ENCODE measurements at places on chromosomes 5 and 9.

GRCh38 chr5:165258197-165258771, 1752.9 kb downstream of the MAT2B start:
- DNase-seq = no peak

DNA sequence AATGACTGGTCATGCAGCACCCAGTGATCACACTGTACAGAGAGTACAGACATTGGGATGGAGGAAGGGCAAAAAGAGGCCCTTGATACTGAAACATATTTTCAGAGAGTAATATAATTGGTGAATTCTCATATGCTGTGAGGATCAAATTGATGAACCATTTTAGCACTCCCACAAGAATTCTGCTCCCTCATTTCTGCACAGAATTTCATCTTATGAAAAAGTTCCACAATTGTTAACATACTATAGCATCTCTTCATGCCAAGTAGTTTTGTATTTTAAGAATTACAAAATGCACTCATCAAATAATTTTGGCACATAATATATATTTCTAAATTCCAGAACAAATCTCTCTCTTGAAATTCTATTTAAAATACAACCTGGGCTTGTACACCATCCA, 351.2 kb downstream of the PDE4D start:
- no peak for DNase-seq

DNA sequence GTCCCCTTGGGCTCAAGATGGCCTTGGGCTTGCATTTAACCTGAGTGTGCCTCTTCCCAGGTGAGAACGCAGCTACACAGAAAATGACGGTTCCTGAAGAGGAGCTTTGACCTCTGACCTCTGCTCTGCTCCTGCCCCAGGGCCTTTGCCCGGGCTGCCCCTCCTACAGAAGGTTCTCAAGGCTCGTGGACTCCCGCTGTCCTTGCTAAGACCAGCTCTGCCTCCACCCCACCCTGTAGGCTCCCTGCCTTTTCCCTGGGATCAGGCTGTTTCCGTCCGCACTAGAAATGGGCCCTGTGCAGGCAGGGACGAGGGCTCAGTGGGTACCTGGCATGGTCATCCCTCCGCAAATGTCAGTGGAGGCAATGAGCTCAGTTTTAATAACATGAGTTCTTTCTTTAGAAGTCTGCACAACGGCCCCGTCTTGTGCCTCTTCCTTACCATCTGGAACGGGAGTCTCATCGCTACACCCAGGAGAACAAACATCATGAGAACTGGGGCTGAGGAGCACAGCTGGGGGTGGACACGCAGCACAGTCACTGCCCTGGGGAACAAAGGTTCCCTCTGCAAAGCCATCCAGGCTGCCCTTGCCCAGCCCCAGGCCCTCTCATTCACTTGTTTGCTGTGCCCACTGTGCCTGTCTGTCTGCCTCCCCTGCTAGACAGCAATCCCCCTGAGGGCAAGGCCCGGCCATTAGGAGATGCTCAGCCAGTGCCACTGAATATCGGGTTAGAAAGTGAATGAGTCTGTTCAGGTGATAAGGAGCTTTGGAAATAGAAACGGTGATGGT, 26.7 kb upstream of the LPCAT1 start:
- no peak for DNase-seq

- no peak for DNase-seq
Measured at GRCh38 chr5:146337928-146338327, 711 bp upstream of the POU4F3 start.

GRCh38 chr9:25029743-25030142, 484.0 kb upstream of the IZUMO3 start:
- no peak for DNase-seq

DNA sequence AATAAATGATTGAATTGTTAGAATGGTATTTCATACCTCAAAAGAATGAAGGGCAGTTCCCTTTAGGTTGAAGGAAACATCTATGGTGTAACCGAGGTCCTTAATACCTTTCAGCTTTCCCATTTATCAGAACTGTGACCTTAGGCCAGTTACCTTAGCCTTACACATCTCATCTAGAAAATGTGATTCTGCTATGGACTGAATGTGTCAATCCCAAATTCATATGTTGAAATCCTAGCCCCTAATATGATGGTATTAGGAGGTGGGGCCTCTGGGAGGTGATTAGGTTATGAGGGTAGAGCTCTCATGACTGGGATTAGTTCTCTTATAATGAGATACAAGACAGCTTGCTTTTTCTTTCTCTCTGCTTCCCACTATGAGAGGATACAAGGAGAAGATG, 441.9 kb downstream of the PLK2 start:
- no peak for DNase-seq

GRCh38 chr5:76608833-76609232, 14.4 kb downstream of the F2RL2 start:
- no peak for DNase-seq

GRCh38 chr5:108321341-108321740, 60.6 kb downstream of the FBXL17 start:
- no peak for DNase-seq

GRCh38 chr5:151027961-151028479, 7.6 kb downstream of the GPX3 start:
- DNase-seq = no peak

DNA sequence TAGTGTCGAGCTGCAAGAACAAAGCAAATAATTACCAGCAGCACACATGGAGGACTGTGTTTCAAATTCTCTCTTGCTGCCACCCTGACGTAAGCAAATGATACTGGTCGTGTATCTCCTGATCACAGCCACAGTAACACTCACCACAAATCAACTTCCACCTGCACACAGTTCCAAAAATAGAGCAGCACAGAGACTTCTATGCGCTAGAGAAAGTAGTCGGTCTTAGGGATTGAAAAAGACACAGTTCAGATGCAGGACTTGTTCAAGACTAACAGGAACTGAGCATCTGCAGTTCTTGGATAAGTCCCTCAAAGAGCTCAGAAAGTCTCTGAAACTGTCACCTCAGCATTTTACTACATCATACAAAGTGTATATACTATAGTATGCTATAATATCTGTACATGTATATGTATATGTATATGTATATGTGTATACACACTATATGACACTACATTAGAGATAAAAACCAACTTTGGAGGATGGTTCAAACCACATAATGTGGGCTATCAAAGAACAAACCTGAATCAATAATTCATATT, 279.0 kb downstream of the GLIS3 start:
- peak; percentile 35 for DNase-seq

DNA sequence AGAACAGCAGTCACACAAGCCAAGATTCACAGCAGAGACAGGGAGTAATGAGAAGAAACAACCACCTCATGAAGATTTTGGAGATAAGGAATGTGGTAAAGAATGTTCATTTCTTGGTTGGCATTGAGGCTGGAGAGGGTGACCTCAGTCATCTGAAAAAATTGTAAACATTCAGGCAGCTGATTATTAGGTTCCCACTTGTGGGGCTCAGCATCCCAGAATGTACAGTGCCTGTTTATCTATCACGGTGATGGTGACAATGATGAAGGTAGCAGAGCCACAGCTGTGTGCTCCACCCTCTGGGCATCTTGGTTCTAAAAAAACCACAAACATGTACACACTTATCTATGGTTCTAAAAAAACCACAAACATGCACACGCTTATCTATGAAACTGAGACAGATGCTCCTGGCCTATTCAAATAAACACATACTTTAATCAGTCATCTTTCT, 143.9 kb upstream of the MOCS2 start:
- DNase-seq = no peak

DNA sequence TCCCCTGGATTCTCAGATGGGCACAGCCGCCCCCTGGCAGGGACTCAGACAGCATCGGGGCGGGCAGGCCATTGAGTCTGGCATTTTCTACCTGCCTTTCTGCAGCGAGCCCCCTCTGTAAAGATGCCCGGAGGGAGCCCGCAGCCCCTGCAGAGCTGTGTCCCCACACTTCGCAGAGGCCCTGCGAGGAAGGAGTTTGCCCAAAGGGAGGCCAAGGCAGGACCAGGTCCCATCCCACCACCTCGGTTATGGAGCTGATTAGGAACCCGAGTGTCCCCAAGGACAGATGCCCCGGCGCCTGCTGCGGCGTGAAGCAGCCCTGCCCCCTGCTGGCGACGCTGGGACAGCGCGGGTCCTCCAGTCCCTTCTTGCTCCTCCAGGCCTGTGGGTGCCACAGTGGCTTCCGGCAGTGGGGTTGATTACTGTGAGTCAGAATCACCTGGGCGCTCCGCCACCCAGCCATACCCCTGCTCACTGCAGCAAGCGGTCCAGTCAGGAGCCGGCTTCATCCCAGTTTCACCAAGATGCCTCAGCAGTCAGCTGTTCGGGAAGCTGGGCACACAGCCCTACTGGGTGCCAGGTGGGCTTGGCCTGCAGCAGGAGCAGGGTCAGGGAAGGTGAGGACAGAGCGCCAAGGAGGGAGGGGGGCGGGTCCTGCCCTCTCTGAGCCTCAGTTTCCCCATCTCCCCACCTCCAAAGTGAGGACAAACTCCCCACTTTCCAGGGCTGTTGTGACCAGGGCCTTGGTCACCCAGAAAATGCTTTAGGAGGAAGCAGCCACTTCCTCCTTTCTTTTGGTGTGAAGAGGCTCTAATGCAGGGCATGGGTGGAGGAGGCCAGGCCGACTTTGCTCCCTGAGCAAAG, 117.2 kb downstream of the RXRA start:
- DNase-seq = no peak

DNA sequence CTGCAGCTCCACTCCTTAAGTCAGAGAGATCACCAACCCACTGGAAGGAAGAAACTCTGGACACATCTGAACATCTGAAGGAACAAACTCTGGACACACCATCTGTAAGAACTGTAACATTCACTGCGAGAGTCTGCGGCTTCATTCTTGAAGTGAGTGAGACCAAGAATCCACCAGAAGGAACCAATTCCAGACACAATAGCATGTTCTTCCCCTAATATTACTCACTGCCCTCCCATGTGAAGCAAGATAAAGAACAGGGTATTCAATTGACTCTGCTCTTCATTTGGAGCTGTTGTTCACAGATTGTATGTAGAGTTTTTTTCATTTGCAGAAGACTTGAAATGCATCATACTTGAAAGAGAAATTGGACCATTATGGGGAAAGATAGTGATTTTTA, 10.8 kb downstream of the SAXO1 start:
- DNase-seq = no peak

GRCh38 chr9:90517103-90517502, 125.5 kb downstream of the DIRAS2 start:
- no peak for DNase-seq

DNA sequence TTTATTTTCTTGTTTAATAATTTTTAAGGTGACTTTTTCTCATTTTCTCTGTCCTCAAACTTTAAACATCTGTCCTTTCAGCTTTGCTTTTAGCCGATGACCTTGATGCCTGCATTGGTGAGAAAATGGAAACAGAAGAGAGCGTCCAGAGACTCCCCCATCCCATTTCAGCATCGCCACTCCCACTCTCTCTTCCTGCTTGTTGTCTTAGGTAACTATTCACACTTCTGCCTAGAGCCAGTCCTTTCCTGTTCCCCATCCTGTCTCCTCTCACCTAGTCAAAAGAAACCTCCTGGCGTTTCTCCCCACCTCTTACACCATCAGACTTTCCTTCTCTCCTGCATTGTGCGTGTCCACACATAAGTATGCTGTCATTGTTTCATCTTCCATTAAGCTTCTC, 124.6 kb downstream of the MAST4 start:
- no peak for DNase-seq

GRCh38 chr5:124963236-124963919, 216.9 kb upstream of the ZNF608 start:
- no peak for DNase-seq

- no peak for DNase-seq
Measured at GRCh38 chr5:93571114-93571949, 9.7 kb downstream of the NR2F1-AS1 start.

DNA sequence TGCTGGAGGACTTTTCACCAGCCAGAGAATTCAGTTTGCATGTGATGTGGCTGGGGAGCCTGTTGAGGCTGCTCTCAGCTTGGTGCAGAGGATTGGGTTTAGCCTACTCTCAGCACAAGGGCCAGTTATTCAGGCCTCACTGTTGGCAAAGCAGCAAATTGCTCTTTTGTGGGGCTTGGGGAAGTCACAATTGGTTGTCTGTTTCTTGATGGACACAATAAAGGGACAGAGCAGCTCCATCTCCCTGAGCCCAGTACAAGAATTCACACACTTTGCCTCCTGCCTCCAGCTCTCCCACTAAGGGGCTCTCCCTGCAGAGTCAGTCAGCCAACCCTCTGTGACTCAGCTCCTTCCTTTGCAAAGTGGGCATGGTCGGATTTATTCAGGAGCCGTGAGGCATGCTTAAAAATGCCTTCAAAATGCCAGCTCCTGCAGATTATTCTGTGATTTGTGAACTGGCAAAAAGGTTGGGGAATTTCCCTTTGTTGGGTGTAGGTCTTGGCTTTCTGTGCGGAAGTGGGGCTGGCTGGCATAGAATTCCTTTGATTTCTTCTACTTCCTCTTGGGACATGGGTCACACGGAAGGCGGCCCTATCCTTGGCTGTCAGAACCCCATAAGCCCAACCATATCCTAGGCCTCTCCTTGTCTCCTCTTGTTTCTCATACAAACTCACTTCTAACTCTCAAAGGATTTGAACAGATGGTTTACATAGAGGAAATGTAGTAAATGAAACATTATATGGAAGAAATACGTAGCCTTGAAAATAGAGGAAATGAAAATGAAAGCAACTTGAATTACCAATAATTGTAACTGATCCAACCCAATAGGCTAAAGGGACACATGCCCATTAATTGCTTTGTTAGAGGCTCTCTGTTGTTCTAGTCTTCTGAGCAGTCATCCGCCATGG, 118.7 kb upstream of the CD180 start:
- no peak for DNase-seq

DNA sequence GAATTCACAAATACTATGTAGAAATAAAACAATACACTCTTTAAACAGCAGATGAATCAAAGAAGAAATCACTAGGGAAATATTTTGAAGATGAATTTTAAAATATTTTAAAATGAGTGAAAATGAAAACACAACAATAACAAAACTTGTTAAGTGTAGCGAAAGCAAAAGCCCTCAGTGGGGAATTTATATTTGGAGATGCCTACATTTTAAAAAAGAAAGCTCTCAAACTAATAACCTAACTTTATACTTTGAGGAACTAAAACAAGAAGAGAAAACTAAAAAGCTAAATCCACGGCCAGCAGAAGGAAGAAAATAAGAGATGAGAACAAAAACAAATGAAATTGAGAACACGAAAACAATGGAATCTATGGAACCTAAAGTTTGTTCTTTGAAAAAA, 22.7 kb downstream of the SPDL1 start:
- DNase-seq = no peak

DNA sequence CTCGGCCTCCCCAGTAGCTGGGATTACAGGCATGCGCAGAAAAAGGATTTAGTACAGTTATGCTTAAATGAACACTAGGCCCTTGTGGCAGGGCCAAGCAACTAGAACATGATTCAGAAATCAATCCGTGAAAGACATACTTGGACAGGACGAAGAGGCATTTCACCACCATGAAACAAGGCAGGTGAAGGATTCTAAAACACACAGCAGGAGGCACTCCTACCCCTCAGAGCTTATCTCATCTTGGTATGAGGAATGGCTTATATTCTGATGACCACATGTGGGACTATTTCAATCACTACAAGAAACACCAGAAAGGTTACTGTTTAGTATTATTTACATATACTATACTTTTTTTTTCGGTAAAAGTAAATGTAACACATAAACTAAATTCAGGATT, 15.7 kb downstream of the OR2S2 start:
- no peak for DNase-seq

- no peak for DNase-seq
Measured at GRCh38 chr9:94627287-94627686, 12.0 kb downstream of the FBP1 start.

GRCh38 chr9:112121633-112122032, 53.5 kb downstream of the SUSD1 start:
- DNase-seq = no peak

- DNase-seq = no peak
Measured at GRCh38 chr5:148135091-148136048, 33.0 kb upstream of the SPINK14 start.

- DNase-seq = no peak
Measured at GRCh38 chr9:22040760-22041159, 31.7 kb upstream of the CDKN2B start.

All from NCI-H187 (cell line).